ENCODE measurements at places on chromosomes 1 and 21.
A peak's percentile ranks its signal among the peaks of the same experiment; 100 is the strongest.

DNA sequence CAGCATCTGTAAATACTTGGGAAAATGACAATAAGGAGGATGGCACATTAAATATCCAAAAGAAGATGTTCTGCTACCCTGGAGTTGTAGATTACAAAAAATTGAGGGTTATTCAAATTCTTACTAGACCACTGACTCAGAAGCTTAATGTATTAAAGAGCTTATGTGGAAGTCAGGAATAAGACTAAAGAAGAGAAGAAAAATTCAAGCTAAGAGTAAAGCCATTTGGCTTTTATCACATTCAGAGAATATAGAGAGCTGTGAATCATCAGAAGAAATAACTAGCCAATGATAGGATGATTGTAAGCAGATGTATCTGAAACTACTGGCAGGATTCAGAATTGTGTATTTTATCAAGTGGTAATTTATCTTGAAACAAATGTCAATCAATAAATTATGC is 237.0 kb downstream of the TBX15 start:
- DNase-seq, result no peak

DNA sequence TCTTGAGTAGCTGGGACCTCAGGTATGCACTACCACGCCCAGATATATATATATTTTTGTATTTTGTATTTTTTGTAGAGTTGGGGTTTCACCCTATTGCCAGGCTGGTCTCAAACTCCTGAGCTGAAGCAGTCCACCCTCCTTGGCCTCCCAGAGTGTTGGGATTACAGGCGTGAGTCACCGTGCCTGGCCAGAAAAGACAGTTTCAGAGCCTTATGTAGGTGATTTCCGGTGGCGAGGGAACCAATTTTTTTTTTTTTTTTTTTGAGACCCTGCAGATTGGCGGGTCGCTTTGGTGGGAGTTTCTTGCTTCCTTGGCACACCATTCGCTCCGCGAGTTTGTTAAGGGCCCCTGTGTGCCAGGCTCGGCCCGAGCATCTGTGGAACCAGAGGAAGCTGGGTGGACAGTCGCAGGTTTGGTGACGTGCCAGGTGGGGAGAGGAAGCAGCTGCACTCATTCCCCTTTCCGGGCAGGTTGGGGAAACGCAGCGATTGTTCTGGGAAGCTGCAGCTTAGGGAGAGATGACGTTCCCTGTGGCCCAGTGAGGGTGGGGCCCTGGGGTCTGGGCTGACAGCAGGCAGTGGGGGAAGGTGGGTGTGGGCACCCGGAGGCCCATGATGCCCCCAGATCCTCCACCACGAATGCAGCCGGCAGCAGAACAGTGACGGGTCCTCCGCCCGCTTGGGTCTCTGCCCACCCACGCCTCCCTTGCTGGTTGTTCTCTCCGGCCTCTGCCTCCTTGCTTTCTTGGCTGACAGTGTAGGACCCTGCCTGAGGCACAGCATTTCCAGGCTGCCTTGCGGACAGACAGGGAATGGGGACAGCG is 25.1 kb downstream of the SPSB1 start:
- no peak for DNase-seq

DNA sequence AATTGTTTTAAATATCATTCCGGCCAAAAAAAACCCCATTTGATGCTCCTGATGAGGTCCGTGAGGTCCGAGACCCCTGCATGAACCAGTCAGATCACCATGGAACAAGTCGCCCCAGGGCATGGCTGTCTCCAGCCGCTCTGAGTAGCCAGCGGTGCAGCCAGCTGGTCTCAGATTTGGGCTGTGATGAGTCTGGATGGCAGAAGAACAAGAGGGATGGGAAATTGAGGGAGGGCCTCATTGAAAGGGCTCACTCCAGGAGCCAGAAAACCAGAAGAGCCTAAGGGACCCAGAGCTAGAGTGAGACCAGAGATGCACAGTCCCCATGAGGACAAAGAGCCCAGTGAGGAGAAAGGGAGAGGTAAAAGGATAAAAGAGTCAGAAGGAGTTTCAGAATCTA is 174.0 kb downstream of the TOMM20 start:
- DNase-seq, result peak; percentile 22

GRCh38 chr1:68644504-68644903 is 147.6 kb upstream of the DEPDC1 start:
- DNase-seq, result no peak

DNA sequence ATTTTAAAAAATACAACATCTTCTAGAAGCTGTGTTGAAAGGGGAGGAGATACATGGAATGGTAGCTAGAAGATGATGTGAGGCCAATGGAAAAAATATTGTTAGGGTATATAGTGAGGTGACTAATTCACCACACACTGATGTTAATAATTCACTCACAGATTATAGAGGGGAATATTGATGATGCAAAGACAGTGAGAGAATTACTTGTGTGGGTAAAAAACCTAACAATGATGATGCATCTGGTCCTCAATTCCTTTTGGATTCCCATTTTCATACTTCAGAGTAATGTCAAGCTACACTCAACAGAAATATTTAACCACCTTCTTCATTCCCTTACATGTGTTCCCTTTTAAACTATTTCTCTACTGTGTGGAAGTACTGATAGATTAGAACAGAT is 169.5 kb upstream of the DPYD start:
- no peak for DNase-seq

DNA sequence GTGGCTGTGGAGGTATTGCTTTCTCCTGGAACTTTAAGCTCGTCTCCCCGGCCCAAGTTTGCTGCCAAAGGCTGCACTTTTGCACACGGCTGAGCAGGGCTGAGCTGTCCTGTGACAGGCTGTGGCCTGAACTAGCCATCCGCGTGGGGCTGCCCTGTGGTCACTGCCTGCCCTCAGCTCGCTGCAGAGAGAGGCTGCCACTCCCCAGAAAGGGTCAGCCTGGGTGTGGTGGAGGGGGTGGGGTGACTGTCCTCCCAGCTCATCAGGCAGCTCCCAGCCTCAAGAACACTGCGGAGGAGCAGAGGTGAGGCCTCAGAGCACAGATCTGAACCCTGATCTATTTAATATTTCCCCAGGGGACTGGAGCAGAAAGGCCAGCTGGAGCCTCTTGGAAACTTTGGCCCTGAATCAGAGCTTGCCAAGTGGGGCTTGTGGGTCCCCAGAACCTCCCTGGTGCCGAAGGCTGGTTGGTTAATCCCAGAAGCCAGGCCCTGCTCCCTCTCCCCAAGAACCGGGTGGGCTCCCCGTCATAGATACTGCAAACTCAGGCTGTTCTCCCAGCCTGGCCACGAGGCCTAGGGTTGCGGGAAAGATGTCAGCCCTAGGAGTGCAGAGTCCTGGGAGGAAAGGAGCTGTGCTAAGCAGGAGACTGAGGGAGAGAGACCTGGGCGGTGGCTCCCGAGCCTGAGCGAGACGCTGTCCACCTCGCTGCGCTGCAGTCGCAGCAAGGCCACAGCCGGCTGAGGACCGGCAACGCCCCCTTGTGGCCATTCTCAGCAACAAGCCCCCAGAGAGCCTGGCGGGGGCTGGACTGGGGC is 125.1 kb upstream of the IPO9 start:
- DNase-seq, result peak; percentile 85

GRCh38 chr1:23470282-23471070 is 13.5 kb downstream of the ASAP3 start:
- no peak for DNase-seq

GRCh38 chr1:172874950-172875349 is 175.8 kb downstream of the TNFSF18 start:
- no peak for DNase-seq

GRCh38 chr21:15164678-15165303 is 100.0 kb upstream of the NRIP1 start:
- DNase-seq, result peak; percentile 35

GRCh38 chr1:186183970-186184628 is 191.0 kb downstream of the TPR start:
- no peak for DNase-seq

GRCh38 chr1:184494929-184495328 is 108.1 kb downstream of the C1orf21 start:
- no peak for DNase-seq

DNA sequence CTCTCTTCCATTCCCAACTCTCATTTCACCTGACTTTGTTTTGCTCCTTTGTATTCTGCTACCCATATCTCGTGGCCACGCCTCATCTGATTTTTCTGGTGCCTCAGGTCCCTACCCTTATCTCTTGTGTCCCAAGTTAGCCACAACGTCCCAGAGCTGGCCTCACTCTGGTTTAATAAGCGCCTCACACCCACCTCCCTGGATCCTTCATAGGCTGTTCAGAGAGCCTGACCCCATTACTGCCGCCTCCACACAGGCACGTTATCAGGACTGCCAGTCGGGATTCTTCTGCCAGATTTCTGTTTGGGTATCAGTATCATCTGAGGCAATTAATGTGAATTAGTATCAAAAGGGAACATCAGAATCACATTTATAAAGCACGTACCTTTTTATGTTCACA is 34.7 kb upstream of the TMEM125 start:
- DNase-seq, result no peak

DNA sequence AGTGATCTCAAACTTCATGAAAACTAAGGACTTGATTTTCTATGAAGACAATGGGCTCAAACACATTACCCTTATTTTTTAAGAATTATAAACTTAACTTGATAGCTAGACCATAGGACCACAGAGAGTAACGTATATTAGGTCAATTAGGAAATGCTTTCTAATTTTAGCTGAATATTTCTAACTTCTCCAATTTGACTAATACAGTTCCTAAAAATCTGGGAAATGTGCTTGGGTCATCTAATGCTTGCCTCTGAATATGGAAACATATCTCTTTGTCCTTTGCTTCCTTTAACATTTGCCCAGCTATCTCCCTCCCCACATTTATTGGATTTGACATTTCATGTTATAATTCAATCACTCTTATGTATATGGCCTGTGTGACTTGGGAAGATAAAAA is 141.4 kb downstream of the LHX8 start:
- no peak for DNase-seq

GRCh38 chr21:29181799-29182470 is 51.5 kb downstream of the MAP3K7CL start:
- no peak for DNase-seq

DNA sequence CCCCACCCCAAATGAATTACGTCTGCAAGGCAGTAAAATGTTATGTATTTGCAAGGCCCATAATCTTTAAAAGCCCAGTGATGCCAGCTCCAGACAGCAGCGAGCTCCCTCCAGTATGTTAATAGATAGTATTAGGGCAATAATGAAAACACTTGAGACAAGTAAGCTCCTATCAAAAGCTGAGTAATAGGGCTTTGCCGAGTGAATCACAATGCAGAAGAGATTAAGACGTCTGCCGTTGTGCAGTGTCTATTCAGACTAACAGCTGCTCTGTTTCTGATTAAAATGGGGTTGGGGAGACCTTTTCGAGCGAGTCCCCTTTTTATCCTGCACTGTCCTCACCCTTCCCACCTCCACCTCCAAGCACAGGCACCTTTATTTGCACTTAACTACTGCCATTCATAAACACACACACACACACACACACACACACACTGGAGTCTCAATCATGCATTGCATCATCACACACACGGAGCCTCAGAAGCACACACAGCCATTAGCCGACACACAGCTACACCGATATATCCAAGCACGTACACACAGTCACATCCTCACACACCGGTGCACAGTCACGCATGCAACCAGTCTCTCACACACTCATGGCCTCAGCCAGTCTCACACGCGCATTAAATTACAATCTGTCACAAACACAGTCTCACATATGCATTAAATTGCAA is 46.0 kb upstream of the FOXO6 start:
- no peak for DNase-seq

DNA sequence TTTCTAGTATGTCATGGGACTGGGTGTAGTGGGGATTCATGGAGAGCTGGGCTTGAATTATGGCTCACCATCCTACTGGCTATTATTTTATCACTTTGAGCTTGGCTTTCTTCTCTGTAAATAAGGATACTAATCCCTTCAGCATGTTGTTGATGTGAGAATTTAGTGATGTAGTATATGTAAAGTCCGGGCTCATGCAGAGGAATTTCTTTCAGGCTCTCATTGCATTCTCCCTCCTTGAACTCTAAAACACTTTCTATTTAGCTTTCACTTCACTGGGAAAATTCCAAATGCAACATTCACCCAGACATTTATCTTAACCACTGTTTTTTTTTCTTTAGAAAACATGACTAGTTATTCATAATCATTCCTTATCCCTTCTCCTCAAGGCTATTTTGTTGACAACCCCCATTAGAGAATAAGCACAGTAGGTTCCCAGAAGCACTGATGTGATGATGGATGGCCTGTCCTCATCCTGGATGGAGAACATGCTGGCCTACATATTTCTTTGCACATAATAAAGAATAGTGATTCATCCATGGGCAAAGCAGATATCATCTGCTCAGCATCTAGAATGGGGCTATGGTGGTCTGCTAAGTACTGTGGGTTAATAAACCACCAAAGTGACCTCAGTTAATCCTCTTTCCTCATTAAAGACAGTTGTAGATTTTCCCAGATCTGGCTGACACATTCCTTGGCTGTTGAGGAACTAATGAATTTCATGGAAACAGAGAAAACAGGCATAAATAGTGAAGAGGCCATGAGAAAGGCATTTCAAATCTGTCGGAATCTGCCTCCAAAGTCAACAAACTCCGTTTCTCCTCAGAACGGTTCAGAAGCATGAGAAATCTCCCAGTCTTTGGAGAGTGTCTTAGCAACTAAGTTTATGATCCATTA is 68.0 kb upstream of the CYP2J2 start:
- no peak for DNase-seq

DNA sequence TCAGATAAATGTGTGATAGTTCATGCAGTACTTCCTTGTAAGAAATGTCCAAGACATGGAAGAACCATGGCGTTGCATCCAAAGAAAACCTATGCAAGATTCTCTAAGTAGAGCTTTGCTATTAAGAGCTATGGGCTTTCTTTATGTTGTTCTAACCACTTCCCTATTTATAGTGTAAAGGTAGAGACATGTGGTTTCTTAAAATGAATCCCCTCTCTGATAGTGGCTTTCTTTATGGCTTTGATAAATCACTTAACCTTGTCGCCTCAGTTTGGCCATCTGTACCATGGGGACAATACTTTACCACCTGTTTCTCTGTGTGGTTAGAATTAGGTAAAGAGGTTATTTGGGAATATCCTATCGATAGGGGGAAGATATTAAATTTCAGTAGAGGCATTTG is 305.5 kb downstream of the NFIA start:
- no peak for DNase-seq

DNA sequence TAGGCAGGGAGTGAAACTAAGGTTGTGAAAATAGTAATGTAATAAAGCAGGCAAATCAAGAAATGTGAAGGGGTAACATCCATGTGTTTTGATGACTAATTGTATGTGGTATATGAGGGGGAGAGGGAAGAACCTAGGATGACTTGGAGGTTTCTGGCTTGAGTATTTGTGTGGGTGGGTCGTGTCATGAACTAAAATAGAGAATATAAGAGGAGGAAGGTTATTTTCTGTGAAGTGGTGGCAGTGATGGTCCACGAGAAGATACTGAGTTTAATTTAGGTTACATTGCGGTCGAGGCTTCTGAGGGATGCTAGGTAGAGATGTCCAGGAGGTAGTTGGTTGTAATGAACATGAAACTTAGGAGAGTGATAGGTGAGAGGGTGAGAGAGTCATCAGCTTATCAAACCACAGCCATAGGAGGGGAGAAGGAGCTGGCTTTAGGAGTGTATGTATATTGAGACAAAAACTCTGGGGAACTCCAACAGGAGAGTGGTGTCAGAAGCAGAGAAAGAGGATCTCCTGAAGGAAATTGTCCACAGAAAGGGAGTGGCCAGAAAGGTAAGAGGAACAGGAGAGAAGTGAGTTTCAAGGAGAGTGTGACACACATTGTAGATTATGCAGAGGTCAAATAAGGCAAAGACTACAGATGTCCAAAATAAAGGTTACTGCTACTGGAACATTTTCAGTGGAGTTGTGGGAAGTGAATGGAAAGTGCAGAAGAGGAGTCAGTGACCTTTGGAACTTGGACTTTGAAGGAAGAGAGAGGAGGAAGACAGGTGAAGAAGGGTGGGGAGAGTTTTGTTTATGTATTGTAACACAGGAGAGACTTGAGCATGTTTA is 89.0 kb upstream of the MACF1 start:
- no peak for DNase-seq

- DNase-seq, result no peak
Measured at GRCh38 chr21:14857529-14857928, 207.3 kb downstream of the NRIP1 start.

All from colonic mucosa (tissue), 4 donors.